ENCODE measurements at places on chromosomes 5 and 9. TPM values are rescaled to one million over a fixed set of nuclear protein-coding genes. Genes with fewer than 3 reads are reported as not detected.

FLT4 gene
- 0.47 TPM for total RNA-seq

IZUMO3 gene
- not detected for total RNA-seq

CCT5 gene
- total RNA-seq = 417 TPM

CPEB4 gene
- 29.9 TPM for total RNA-seq

SLC22A4 gene
- total RNA-seq = 0.93 TPM

IL9 gene
- total RNA-seq = 3.0 TPM

MARCOL gene
- not detected for total RNA-seq

RNF183 gene
- not detected for total RNA-seq

CDKN2A gene
- total RNA-seq = 15.7 TPM

ELL2 gene
- total RNA-seq = 200 TPM

PFN3 gene
- total RNA-seq = not detected

GABRA6 gene
- not detected for total RNA-seq

FGF18 gene
- total RNA-seq = 0.28 TPM

Measured in natural killer cell treated with Interleukin-12 subunit alpha and Interleukin-12 subunit beta and Interleukin-15 and Interleukin-18, amount 100 ng/mL, for 72 hours (primary cell).